ENCODE measurements at places on chromosomes 4 and X.
A peak's percentile ranks its signal among the peaks of the same experiment; 100 is the strongest.

- peak; percentile 18 for DNase-seq
Measured at GRCh38 chr4:6720202-6720699, 4.3 kb downstream of the BLOC1S4 start.

- DNase-seq = no peak
Measured at GRCh38 chr4:187612301-187612700, 383.3 kb upstream of the ZFP42 start.

GRCh38 chr4:81807386-81807785 is 335.7 kb upstream of the RASGEF1B start:
- DNase-seq = no peak

DNA sequence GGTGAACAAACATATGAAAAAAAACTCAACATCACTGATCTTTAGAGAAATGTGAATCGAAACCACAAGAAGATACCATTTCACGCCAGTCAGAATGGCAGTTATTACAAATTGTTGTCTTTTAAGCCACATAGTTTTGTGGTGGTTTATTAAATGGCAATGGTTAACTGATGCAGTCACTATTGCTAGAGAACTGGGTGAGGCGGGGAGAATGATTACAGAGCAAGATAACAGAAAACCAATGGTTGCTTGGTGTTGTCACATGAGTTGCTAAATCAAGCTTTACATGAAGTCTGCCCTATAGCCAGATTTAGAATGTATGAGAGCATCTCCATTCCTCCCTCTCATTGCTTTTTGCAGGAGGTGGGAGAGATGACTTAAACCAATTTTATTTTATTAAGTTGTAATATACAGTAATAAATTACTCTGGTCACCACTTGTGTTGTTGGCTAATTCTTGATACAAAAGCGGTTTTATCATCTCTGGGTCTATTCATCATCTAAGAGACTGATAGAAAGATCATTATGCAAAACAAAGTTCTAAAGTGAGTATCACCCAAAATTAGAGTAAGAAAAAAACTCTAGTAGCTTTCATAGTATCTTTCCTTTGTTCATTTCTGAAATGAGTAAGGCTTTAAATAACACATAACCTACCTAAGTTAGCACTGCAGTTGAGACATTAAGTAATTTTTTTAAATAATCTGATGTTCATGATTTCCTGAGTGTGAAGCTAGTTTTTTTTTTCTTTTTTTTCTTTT is 859.5 kb downstream of the STIM2 start:
- DNase-seq = no peak

DNA sequence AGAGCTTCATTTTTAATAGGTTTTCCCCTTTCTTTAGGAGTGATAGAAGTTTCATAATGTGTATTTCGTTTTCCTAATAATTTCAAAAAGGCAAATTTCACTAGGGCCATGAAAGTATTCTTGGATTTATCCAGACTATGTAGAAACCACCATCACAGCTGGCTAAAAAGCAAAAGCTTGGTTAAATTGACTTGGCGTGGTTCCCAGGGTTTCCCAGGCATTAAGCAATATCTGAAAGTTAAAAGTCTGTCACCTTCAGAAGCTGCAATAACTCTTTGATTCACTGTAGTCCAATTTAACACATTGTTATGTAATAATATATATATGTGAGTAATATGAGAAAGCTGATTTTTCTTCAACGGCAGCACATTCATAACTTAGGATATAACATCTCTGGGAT is 38.3 kb downstream of the NDNF start:
- DNase-seq = no peak

- no peak for DNase-seq
Measured at GRCh38 chrX:136262243-136262642, 11.0 kb upstream of the MAP7D3 start.

DNA sequence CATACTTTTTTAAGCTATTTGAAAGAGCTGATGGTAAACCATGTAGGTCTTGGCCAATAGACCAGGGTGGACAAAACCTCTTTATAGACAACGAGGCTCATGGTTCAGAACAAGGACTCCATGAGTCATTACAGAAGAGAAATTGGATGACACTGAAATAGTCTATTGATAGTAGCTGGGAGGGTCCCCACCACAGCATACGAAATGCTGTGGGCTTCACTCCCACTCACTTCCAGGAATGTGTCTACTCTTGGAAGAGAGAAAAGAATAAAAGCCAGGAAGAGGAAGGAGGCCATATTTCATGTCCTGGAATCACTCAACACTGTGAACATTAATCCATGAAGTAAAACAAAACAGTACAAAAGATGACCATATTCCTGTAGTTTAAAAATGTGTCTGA is 82.3 kb upstream of the MXRA5 start:
- DNase-seq = no peak

DNA sequence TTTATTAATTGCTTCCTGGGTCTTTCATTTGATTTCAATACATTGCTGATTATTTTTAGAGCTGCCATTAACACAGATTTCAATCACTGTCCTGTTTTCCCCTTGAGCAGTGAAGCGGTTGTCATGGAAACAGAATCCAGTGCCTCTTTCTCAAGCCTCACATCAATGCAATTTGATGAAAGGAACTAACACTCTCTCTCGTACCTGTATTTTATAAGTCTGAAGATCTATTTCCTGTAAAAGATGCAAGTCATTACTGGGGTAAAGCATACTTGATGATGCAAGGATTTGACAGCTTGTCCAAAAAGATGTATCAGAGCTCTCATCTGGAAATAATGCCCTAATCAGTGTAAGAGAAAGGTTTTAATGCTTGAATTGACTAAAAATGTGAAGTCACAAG is 17.9 kb upstream of the GASK1B start:
- DNase-seq = no peak

DNA sequence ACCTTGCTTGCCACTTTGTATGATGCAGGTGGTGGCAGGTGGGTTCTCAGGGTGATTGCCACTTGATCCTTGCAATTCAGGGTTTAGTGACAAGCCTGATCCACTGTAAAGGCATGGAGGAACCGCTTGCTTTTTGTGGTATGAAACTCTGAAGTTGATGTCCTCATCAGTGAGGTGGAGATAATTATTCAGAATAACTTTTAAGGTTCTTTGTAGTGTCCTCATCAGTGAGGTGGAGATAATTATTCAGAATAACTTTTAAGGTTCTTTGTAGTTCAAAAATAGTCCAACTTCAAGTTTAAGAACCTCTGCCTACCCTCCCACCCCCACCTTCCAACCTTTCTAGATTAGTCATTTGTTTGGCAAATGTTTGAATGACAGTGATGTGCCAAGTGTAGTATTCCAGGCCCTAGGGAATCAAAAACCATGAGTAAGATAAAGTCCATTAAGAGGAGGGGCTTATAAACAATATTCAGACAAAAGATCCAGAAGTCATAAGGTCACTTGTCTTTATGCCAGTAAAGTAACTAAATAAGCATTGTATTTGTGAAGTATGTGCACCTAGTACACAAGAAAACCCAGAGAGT is 51.2 kb downstream of the DCUN1D4 start:
- DNase-seq = no peak

- DNase-seq = no peak
Measured at GRCh38 chr4:98150092-98150761, 7.0 kb upstream of the STPG2 start.

- no peak for DNase-seq
Measured at GRCh38 chr4:1151541-1151940, 20.8 kb downstream of the SPON2 start.

DNA sequence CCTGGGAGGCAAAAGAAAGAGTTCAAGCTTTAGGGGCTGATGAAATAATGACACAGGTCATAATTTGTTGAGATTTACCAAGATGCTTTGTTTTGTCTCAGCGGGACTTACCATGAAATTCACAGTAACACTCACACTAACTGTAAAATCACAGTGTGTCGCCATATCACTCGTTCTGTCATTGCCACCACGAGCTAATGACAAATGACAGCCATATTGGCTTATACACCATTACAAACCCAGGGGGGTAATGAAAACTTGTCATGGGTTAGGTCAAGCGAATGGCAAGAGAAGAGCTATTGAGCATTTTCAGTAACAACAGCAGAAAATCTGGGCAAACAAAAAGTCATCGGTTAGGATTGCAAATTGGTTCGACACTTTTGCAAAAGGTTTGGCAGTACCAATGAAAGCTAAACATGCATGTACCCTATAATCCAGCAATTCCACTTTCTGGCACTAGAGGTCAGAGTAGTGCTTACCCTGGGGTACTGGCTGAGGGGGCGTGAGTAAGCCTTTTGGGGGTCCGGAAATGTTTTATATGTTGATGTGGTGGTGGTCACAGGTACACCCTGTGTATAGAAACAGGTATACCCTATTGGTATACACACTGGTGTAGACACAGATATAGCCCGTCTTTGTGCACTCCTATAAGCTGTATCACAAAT is 83.9 kb upstream of the RAI2 start:
- DNase-seq = no peak

GRCh38 chr4:124133753-124134152 is 578.8 kb downstream of the ANKRD50 start:
- DNase-seq = no peak

- DNase-seq = no peak
Measured at GRCh38 chrX:120795301-120795700, 80.4 kb downstream of the CT47B1 start.

DNA sequence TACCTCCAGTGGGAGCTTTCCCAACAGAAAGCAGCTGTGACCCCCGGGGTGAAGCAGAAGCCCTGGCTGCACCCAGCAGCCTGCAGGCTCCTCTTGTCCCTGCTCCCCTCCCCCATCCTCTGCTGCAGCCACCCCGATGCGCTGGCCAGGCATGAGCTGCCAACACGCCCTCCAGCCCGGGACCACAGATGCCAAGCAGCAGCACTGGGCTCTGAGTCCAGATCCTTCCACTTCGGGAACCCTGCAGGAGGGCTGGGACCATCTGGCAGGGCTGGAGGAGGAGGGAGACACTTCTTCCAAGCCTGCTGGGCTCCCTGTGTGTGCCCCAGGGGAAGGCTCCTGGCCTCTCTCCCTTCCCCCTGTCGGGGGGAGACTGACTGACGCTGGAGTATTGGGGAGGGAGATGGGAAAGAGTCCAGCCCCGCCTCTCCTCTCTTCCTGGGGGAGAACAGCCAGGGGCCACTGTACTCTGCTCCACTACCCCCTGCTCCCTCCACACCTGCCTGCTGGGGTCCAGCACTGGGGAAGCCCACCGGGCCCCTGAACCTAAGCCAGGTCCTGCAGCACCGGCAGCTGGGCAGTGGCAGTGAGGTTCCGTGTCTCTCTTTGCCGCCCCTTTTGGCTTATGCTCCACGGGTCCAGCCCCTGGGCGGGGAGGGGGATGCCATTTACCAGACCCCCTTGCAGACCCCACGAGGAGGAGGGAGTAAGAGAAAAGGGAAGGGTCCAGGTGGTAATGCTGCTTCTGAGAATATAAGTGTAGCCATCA is 55.7 kb downstream of the PPP2R2C start:
- DNase-seq = no peak

DNA sequence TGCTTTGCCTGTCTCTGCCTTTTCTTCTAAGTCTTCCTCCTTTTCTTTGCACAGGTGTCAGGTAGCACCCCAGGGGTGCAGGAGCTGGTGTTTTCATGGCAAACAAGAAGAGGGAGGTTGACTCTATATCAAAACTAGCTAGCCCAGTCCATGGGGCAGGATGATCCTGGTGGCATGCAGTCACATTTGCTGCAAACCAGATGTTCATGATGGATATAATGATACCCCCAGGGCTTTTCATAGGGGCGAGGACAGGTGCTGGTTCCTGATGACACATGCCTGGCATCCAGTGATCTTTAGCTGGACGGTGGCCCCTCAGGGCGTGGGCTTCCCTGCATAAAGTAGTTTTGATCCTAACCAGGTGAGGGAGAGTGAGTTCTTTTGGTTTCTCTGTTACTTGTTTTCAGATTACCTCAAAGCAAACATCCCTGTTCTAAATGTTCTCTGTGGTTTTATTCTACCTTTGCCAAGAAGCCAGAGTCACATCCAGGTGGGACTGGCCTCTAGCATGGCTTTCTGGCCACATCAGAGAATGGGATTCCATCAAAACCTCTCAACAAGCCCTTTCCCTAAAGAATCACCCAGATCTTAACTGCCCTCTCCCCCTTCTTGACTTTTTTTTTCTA is 11.2 kb upstream of the UBA6 start:
- DNase-seq = no peak

GRCh38 chr4:122542411-122543236 is 78.2 kb downstream of the IL21 start:
- no peak for DNase-seq

- peak; percentile 20 for DNase-seq
Measured at GRCh38 chrX:153766098-153766817, 2.2 kb downstream of the PLXNB3 start.

DNA sequence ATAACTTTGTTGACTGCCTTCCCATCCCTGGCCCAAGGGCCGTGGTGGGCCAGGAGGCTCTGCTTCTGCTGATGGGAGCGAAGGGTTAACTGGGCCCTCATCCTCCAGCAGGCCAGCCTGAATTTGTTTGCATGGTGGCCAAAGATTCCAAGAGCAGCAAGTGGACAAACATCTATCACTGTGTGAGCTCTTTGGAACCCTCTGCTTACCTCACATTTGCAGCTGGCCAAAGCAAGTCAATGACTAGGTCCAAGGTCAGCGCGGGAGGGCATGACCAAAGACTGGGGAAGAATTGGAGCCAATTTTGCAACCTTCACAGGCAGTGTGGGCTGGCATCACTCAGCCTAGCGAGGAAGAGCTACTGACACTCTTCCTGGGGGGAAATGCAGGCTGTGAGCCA is 67.8 kb upstream of the ATP6AP2 start:
- no peak for DNase-seq

GRCh38 chr4:1300466-1301455 is 11.1 kb downstream of the MAEA start:
- DNase-seq = no peak

DNA sequence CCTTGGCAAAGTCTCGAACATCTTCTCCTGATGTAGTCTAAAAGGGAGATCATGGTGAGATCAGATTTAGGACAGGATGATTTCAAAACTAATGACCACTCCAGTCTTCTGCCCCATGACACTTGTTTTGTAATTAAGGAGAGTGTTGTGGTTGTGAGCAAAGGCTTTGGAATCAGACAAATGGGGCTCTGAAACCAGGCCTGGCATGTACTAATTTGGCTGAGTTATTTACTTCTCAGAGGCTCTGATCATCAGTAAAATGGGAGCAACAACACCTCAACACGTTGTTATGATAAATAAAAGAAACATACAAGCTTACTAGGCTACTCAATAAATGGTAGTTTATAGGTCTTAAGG is 106.9 kb upstream of the FTHL17 start:
- DNase-seq = no peak

DNA sequence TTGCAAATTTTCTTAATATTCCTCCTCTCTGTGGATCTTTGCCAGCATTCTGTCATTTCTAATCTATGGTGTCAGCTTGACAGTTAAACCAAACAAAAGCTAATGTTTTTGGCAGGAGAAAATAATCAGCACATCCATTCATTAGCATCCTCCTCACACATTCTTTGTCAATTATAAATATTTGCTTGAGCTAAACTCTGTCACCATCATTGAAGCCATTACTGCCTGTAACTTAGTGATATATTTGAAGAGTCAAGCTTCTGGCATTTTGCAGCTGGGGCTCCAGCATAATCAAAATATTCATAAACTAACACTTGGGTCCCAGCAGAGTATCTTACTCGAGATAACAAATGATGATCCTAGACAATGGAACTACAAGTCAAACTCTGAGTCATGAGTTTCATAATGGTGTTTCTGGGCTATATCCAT is 126.1 kb downstream of the EIF4E start:
- no peak for DNase-seq
